ENCODE measurements at places on chromosomes 3 and 15. TPM values are rescaled to one million over a fixed set of nuclear protein-coding genes. Genes with fewer than 3 reads are reported as not detected.

DNA sequence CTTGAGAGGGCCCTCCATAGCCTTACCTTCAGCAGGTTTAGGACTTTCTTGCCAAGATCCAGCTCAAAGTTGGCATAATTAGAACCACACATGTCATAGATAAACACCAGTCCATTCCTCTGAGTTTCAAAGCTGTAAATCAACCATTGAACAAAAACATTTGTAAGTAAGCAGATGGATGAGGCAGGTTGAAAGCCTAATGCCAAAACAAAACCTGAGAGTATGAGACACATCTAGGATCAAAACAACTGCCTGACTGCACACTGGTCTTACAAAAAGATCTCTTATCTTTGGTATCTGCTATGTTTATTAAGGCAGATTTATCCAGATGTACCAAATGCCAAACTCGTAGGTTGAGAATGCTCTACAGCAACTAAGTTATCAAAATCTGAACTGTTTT lies 61.9 kb downstream of the PTPN9 start:
- H3K36me3 ChIP-seq: peaks cover 4% of the 10 kb centered on the region
- no peak for DNase-seq
- H3K4me1 ChIP-seq: no peaks in the 10 kb centered on the region
- H3K27me3 ChIP-seq: no peaks in the 10 kb centered on the region
- H3K27ac ChIP-seq: no peak overlapping the region

DNA sequence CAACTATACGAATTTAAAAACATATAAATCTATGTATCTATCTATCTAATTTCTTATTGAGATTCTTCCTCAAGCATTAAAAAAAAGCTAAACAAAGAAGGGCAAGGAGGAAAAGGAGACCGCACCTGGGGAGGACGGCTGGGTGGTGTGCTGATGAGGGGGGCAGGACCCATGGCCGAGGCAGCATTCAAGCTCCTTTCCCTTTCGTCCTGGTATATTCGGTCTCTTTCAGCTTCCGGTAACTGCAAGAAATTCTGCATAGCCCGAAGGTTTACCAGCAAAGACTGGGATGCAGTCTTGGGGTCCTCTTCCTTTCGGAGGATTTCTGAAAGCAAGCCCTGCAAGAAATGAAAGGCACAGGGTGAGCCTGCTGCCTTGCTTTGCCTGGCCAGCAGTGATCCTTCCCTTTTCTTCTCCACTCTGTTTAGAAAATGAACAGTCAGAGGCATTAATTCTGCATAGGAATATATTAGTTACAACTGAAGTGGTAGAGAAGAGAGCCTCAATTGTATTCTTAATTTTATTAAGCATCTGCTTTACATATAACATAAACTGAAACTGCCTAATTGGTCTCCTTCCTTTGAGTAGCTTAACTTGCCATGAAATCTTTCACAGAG lies 38.8 kb downstream of the SATB1 start:
- no peak for DNase-seq
- H3K27ac ChIP-seq: no peak overlapping the region
- H3K4me1 ChIP-seq: no peaks in the 10 kb centered on the region
- no peaks in the 10 kb centered on the region for H3K27me3 ChIP-seq

GRCh38 chr3:99666201-99666600 lies 27.8 kb downstream of the COL8A1 start:
- H3K27me3 ChIP-seq: no peaks in the 10 kb centered on the region
- no peak overlapping the region for H3K4me3 ChIP-seq
- H3K27ac ChIP-seq: no peak overlapping the region
- no peak for DNase-seq
- H3K4me1 ChIP-seq: peaks cover 69% of the 10 kb centered on the region

The NCEH1 gene
- total RNA-seq: 4.3 TPM

The ACY1 gene
- total RNA-seq: 32.2 TPM

The NOX5 gene
- total RNA-seq: 1.3 TPM

The VEPH1 gene
- total RNA-seq: 6.1 TPM

The LARP6 gene
- 53.7 TPM for total RNA-seq

The KNL1 gene
- total RNA-seq: 1.2 TPM

Measured in tibial nerve (tissue), 4 donors.